Common myeloid progenitor, CD34-positive (primary cell): ENCODE measurements at places on chromosomes 16 and 17.

GRCh38 chr17:72121164-72122009 lies 567 bp downstream of the SOX9 start:
- DNase-seq = peak; percentile 39

DNA sequence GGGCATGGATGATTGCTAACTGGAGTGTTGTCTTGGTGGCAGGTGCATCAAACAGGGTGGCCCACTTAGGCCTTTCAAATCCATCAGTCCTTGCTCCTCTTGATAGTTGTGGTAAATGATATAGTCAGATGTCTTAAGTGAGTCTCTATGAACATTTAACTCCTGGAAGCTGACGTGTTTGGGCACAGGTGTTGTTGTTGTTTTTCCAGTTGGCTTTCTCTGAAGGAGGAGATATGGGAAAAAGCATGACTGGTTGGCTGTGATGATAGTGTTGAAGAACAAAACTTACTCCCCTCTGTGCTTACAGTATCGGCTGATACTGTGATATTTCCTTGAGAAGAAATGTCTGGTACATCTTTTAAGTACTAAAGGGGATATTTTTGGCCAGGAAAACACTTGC lies 18.0 kb downstream of the TNRC6A start:
- no peak for DNase-seq

DNA sequence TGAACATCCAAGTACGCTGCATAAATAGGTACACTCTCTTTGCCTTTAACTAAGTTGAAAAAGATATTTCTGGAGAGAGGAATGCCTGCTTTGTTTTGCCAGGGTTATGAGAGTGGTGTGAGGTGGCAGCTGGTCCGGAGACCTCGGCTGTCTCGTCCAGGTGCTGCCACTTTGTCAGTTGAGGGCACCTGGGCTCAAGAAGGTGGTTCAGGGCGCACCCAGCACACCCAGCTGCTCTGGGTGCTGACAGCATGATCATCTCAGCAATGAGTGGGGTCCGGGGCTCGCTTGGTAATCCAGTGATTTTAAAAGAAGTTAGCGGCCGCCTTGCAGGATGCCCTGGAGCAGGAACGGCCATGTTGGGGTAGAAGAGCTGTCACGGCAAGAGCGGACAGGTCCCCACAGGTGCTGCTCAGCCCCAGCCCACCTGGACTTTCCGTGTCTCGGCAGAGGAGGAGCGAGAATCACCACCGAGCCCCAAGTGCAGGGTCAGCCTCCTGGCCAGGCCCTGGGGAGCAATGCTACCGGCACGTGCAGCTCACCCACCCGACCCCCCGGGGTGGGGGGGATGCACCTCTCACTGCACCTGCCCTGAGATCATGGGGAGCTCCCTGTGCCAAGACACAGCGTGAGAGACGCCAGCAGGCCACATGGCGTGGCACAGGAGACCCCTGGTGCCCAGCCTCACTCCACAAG lies 67.4 kb upstream of the CHMP6 start:
- DNase-seq = no peak

GRCh38 chr16:85302018-85302847 lies 190.0 kb upstream of the CIBAR2 start:
- DNase-seq = no peak

- peak; percentile 95 for DNase-seq
Observed at GRCh38 chr17:61139219-61139618, 260.4 kb upstream of the TBX2 start.

- DNase-seq = no peak
Observed at GRCh38 chr17:6480303-6480675, 36.0 kb downstream of the PIMREG start.

DNA sequence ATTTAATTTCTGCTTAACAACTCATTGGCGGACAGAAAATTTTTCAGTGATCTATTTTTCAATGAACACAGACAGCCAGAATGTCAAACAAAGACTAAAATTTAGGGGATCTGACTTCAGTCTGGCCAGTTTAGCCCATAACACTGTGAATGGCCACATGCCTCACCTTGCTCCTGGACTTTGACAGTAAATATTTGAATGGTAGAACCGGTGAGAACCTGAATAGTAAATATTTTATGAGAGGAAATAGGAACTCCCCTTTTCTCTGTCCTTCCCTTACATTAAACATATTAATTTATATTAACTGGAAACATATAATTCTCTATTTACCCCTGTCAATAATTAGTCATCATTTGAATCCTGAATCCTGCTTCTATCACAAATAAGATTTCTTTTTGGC lies 942.1 kb downstream of the KCNJ2 start:
- DNase-seq = no peak

DNA sequence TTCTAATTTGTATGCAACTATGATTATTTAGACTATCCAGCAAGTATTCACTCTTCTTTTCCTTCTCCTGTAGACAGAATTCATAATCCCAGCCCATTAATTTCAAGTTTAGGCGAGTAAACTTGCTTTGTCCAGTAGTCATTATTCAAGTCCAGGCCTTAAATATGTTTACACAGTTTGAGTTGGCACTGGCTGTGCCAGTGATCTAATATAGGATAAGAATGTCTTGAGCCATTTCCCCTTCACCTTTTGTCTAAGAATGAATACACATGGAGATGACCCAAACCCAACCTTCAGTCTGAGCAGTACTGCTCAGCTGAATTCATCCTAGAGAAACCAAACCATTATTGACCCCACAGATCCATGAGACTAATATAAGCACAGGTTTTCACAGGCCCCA lies 930.4 kb upstream of the CDH8 start:
- no peak for DNase-seq

DNA sequence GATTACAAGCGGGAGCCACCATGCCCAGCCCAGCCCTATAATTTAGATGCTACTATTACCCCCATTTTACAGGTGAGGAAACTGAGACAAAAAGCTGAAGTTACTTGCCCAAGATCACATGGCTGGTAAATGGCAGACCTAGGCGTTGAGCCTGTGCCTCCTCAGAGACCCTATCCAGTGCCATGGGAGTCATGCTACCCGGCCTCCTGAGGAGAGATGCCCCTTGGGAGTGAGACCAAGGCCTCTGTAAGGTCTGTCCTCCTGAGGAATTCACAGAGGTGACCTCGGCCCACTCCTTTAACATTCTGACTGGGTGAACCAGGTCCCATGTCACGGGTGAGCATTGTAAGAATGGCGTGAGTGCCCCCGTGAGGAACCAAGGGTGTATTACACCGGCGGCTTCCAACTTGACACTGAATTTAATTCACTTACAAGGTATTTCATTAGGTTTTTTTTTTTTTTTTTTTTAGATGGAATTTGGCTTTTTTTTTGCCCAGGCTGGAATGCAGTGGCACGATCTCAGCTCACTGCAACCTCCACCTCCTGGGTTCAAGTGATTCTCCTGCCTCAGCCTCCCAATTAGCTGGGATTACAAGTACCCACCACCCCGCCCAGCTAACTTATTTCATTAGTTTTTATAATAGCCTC lies 95.7 kb downstream of the ABCC6 start:
- peak; percentile 93 for DNase-seq

- no peak for DNase-seq
Observed at GRCh38 chr17:63190821-63191370, 224.9 kb downstream of the TANC2 start.

DNA sequence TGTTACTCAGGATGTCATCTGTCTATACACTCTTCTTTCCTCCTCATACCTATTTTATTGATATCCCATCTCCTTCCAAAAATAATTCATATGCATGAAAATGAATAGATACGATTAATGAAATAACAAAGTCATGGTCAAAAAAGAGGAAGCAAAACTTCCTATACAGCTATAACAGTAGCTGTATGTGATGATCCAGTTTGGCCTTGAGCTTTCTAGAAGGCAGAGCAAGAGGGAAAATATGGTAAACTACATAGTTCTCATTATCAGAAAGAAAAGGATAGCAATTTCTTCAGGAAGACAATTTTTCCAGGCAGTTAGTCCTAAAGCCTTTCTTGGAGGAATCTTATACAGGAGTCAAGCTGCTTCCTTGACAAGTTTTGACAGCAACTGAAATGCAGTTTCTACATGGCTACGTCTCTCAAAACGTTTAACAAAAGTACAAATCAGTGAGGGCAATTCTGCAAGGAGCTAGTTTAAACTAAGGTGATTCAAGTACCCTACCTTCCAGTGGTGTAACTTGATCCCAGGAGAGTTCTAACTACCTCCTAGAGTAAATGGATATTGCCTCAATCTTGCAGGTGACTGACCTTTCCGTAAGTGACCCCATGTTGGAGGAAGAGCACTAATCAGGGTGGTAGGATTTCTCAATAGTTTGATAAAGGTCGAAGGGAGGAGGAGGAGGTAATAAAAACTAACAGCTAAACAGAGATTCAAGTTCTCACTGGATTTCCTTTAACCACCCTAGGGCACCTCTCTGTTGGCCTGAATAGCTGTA lies 1.0 kb downstream of the SPAG5 start:
- DNase-seq = peak; percentile 27

DNA sequence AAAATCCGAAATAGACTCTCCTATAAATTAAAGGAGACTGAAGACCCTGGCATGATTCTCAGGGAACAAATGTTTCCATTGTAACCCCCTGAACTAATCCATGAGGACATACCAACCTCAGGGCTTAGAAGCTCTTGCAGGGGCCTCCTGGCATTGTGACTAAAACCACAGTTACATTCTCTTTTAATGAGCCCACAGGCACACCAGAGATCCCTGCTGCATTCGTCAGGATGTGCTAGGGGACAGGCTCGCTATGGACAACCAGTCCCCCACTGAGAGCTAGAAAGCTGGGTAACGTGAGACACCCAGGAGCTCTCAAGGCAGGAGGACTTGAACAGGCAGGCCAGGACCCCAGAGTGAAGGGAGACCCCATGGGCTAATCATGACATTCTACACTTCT lies 140.6 kb upstream of the TNRC6C start:
- DNase-seq = no peak

DNA sequence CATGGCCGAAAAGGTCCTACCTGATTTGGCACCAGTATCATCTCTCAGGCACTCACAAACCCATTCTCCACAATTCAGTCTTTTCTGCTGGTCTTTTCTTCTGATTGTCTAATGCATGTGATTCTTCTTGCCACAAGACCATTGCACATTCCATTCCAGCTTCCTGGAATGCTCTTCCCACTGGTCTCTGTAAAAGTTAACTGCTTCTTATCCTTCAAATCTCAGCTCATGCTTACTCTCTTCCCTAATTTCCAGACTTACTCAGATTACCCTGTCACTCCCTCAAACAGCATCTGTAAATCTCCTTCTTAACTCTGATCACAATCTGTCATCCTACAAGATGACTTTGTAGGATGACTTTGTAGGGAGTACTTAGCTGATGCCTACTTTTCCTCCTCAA lies 320.2 kb downstream of the MAP2K6 start:
- no peak for DNase-seq

- DNase-seq = no peak
Observed at GRCh38 chr16:12065866-12066545, 89.5 kb downstream of the SNX29 start.

DNA sequence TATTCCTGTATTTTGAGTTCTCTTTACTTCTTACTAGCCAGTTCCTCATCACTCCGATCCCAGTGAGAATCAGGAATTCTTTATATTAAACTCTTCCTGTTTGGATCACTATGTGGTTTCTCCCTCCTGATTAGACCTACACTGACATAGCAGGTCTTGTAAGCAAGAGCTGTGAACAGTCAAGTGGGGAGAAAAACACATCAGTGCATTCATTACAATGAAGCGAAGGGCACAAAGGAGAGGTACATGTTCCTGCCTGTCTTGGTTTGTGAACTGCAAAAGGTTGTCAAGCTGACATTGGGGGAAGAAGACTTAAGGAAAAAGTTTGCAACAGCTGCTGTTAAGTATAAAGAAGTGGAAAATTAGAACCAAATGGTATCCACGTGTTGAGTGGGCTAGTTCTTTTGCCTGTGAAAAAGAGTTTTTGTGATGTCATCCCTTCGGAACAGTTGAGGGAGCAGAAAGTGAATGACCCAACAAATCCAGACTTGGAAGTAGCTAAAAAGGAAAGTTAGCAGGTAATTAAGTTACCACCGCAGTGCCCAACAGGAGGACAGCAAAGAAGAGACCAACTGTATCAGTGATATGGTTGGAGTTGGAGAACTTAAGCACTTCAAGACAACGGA lies 23.0 kb upstream of the TRIM25 start:
- DNase-seq = no peak

- no peak for DNase-seq
Observed at GRCh38 chr17:49748791-49749190, 15.1 kb downstream of the FAM117A start.

DNA sequence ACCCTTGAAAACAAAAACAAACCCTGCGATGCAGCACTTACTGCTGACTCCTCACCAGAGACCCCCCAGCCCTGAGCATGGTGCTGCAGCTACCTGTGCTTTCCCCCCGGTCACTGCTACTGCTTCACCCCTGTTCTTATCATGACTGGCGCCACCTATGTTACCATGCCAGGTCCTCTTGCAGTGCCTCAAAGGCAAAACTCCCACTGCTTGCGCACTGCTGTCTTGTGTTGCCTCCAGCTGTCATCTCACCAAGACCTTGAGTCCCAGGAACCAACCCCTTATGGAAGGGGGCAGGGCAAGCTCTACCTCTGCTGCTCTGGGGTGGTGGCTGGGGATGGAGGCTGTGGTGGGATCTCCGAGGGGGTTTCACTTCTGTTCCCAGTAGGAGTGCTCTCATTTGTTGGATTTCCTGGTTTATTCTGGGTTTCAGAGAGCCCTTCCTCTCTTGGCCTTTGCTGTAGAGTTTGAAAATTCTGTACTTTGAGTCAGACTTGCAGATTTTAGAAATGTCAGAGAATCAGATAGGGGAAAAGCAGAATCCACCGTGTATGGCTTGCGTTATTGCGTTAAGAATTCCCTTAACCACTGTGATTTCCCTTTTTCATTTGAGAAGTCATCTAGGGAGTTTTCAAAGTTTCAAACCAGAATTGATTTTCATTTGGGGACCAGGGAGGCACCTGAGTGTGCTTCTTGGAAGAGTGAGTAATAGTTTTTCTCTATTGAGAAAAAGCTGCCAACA lies 96.6 kb downstream of the SPECC1 start:
- no peak for DNase-seq

GRCh38 chr17:43680461-43680860 lies 18.7 kb upstream of the MEOX1 start:
- peak; percentile 82 for DNase-seq

- no peak for DNase-seq
Observed at GRCh38 chr17:48672340-48672739, 46.2 kb upstream of the HOXB9 start.

DNA sequence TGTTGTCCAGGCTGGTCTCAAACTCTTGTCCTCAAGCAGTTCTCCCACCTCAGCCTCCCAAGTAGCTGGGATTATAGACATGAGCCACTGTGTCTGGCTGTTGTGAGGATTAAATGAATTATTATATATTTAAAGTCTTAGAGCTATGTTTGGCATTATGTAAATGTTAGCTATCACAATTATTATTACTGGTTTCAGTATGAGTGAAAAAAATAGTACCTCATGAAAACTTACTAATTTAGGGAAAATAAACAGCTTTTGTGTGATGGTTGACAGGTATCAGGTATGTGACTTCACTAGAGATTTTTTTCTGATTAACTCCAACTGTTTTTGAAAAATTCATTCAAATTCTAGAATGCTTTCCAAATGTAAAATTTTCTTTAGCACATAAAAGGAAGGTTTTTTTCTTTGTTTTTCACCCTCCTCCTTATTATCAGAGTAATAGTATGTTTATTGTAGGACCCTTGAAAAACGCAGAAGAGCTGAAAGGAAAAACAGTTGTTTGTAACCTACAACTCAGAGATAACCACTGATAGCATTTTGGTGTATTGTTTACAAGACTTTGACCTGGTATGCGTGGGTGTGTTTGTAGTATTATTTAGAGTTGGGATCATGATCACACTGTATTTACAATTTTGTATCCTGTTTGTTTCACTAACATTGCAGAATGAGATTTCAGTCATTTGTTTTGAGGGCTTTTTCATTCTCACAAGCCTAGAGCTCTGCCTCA lies 13.2 kb downstream of the NLK start:
- no peak for DNase-seq
